ENCODE measurements at places on chromosomes 6 and 20.

DNA sequence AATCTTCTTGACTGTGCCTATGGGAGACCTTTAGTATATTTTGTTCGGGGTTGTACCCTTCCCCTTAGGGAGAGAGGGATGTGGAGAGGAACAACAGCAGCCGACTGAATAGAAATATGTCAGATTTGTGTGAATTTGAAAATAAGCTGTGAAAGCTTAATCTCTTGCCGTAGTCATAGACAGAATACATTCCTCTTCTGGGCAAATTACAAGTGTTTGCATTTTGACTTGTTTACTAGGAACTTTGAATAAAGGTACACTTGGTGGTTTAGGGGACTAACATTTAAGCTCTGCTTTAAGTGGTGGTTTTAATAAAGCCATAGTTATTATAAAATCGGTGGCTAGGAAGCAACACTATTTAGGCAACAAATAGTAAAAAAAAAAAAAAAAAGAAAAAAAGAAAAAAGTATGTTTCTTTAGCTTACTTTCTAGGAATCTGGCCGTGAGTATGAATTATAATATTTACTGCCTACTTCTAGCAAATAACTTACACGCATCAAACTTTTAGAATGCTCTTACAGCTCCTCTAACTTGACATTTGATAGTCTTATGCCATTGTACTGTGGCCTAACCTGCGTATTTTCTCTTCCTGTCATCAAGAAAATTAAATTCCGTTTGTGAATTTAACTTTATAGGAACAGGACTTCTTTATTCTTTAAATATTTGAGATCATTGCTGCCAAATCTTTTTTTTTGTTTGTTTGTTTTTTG, 65.1 kb downstream of the ZBTB2 start:
- no peak for DNase-seq

DNA sequence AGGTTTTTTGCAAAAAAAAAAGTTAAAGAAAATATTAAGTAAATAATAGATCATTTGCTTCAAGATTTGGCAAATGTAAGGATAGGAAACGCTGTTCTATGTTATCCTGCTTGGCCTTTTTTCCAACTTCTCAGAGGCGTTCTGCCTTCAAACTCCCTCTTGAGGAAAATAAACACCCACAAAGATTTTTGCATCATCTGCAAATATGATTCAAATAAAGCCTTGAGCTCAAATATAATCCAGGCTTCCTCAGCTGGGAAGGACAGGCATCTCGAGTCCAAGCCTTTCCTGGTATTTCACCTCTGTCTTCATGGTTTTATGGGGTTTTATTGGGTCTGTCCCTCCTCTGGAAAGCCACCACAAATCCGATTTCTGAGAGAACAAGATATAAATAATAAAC, 67.7 kb upstream of the PTPN1 start:
- no peak for DNase-seq

GRCh38 chr20:7703551-7703961, 236.7 kb downstream of the HAO1 start:
- no peak for DNase-seq

DNA sequence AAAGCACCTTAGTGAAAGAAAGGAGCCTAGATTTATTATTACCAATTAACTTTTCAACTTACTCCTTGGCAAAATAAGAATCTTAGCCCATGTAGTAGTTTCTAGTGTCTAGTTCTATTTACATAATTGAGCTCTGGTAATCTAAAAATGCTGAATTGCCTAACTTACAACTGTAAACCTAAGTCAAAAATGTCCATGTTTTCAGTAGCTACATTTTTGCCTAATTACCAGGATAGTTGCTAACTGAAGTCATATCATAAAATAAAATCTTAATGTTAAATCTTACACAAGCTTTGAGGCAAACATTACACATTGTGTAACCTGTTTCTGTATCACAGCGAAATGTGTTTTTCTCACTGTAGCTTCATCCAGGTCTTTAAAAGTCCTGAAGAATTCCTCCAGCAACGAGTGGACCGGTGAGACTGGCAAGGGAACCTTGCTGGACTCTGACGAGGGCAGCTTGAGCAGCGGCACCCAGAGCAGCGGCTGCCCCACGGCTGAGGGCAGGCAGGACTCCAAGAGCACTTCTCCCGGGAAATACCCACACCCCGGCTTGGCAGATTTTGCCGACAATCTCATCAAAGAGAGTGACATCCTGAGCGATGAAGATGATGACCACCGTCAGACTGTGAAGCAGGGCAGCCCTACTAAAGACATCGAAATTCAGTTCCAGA, 7.6 kb upstream of the CLDN20 start:
- DNase-seq: no peak

DNA sequence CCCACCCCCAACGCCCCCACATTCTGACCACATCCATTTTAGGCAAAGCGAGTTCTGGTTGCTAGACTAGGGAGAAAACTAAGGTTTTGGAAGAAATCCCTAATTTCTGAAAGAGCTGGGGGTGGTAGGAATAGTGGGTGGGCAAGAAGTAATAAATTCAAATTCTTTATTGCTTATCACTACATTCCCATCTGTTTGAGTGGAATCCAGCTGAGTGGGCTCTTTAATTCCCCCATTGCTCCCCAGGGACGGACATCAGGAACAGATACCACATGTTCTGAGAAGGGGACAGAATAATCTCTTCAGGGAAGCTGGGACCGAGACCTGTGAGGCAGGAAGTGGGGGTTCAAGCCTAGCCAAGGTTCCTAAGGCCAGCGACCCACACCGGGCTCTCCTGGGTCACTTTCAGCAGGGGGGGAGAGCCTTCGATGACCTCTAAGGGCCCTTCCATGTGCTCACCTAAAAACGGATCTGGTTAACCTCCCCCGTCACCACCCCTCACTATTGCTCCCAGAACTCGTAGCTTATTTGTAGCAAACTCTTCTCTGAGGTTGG, 42.3 kb upstream of the MRPS10 start:
- DNase-seq: no peak

GRCh38 chr6:47743744-47744143, 38.1 kb upstream of the OPN5 start:
- DNase-seq: no peak

DNA sequence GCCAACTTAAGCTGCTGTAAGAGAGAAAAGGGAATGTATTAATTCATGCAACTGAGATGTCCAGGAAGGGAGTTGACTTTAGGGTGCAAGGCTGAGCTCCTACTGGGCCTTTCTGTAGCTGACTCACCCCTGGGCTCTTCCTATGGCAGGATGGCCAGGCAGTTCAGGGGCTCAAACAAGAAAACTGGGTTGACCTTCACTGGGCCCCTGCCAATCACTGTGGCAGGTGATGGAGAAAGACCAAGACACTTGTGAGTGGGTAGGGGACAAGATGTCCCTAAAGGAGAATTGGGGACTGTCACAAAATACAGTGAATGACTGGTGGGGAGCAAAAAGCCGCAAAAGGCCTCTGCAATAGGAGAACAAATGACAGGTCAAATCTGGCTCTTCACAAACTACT, 21.5 kb upstream of the RALGAPA2 start:
- no peak for DNase-seq

- DNase-seq: no peak
These were observed 254.7 kb downstream of the ARHGAP18 start for GRCh38 chr6:129455126-129455769.

GRCh38 chr20:24972341-24972740, 20.2 kb downstream of the APMAP start:
- DNase-seq: no peak
